ENCODE measurements at places on chromosomes 1 and 21. TPM values are rescaled to one million over a fixed set of nuclear protein-coding genes. Genes with fewer than 3 reads are reported as not detected.

DNA sequence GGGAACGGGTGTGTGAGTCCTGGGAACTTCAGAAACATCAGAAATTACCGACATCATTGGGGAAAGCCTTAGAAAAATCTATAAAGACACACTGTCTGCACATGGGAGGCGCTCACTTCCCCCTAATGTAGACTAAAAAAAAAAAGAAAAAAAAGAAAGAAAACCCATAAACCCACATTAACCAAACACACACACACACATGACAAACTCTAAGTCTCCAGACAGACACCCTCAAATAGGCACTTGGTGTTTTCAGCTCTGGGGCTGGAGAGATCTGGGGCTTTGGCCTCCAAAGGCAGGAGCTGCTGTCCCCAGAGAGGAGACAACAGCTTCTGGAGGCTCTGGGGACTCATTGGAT lies 13.2 kb upstream of the SDHB start:
- no peak for DNase-seq

DNA sequence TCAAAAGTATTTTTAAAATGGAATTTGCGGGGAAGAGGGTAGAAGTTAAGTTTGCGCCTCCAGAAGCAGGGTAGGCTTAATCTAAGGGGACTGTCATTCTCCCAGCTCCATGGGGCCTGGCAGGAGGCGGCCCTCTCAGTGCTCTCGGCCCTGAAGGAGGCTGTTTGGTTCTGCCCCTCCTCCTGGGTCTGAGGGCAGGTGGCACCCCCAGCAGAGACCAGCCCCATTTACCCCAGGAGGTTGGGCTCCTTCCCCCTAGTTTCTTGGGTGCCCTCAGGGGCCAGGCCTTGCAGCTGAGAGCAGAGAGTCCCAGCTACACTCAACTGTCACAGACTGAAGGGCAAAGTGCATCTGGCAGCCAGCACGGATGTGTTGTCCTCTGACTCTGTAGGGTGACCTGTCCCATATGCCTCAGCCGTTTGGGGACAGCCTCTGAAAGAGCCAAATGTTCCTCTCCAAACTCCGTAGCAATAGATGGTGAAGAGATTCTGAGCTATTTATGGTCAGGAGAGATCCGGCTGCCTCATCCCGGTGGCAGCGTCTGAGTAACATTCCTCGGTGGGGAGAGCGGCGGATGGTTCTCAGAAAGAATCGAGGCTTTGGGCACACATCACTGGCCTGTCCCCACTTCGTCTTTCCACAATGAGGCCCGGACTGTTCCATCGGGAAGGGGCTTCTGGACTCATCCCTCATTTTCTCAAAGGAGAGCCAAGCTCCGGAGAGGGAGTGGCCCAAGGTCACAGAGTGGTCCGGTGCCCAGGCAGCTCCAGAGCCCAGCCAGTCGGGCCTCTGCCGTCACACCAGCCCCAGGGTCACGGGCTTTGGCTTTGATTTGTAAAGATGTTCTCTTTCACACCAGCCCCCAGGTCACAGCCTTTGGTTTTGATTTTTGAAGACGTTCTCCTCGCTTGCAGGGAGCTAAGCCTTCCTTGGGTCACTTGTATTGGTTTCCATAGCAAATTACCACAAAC lies 424.2 kb upstream of the VAMP3 start:
- no peak for DNase-seq

- no peak for DNase-seq
Observed at GRCh38 chr1:200877010-200877409, 4.2 kb downstream of the GPR25 start.

DNA sequence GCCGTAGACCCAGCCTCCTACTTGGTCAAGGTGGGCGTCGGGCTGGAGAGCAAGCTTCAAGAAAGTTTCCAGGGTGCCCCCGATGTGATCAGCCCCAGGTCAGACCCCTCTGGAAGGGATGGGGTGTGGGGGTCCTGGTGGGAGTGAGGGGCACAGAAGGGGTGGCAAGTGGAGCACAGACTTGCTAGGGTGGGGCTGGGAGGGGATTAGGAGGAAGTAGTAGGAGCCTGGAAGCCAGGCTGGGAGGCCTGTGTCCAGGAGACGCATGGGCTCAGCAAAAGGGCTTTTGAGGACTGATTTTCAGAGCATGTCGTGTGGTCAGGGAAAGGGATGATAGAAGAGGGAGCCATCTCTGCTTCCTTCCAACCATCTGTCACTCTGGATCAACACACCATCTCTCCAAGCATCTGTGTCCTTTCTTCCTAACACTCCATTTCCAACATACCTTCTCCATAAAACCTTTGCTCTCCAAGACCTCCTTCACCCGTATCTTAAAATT lies 8.5 kb downstream of the TRIM46 start:
- no peak for DNase-seq

DNA sequence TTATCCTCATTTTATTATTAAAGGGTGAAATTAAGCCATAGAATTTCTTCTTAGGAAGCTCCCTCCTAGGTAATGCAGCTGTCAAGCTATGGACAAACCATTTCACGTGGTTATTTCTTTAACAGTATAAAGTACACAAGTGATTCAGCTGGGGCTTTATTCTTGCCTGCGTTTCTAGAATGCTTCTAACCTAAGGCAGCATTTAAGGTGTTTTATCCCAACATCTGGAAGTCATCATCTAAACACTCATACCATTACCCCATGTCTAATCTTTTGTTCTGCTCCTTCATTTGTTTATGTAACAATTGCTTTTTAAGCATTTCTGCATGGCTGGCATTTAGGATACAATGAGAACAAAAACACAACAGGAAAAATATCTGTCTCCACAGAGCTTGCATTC lies 829.2 kb upstream of the ADAMTS5 start:
- DNase-seq, result peak; percentile 84

Gene ATP1A4
- total RNA-seq, result not detected

- no peak for DNase-seq
Observed at GRCh38 chr1:188514917-188515316, 1686.2 kb downstream of the PLA2G4A start.

Gene ZNF684
- 5.6 TPM for total RNA-seq

DNA sequence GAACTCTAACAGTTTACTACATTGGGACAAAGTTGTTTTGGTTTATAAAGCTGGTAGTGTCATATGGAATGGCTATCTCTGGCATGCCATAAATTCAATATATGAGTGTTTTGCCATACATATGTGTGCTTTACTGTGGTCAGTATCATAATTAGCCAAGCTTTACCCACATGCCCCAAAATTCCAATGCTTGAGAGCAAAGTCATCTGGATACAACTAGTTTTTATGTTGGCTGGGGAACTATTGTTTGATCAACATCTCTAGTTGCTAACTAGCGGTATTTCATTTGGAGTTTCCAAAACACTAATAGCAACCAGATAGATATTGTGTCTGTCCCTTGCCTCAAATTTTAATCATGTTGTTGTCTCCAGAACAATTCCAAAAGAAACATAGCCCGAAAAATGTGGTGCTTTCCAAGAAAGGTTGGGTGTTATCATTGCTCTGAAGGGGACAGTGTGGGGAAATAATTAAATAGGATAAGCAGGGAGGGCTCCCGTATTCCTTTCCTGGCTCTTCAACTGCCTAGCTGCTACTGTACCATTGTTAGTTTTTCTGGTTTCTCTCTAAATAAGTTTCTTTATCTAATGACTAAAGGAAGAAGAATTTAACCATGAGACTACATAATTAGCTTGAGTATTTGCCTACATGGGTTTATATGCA lies 136.1 kb downstream of the TGFB2 start:
- peak; percentile 46 for DNase-seq

Gene MYBPHL
- not detected for total RNA-seq

GRCh38 chr1:187465441-187465840 lies 636.7 kb downstream of the PLA2G4A start:
- DNase-seq, result no peak

Gene DENND2D
- 2.9 TPM for total RNA-seq

DNA sequence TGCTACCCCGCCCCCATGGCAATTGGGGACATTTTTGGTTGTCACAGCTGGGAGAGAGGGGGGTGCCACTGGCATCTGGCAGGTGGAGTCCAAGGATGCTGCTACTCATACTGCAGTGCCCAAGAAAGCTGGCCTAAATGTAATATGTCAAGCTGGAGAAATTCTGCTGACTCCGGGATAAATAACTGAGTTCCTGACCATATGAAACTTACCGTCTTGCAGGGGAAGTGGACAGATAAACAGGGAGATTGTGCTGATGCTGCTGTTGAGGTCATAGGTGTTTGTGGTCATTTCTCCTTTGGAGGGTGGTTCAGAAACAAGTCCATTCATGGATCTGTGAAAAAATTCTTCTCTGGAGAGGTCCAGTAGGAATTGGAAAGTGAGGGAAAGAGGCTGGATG lies 54.4 kb downstream of the KAZN start:
- DNase-seq, result no peak

DNA sequence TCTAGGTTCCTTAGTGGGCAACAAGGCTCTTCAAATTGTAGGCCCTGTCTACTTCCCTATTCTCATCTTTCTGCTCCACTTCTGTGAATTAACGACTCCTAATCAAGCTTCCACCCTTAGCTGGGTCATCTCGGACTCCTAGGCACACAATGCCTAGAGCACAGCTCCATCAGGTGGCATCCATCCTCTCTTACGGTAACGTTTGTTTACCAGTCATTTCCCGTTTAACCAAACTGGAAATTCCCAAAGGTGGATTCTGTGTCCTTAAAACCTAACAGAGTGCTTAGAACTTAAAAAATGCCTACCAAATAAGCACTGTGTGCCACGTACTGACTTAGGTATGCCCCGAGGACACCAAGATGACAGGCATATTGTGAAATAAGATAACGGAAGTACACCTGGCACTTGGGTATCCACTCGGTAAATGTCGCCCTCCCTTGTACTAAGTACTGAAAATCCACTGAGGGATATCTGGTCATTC lies 1.5 kb downstream of the PARP1 start:
- peak; percentile 16 for DNase-seq

GRCh38 chr1:170674986-170675385 lies 11.1 kb downstream of the PRRX1 start:
- peak; percentile 32 for DNase-seq
